Stimulated activated CD8-positive, alpha-beta memory T cell treated with anti-CD3 and anti-CD28 coated beads, Interleukin-4, amount 100 ng/mL, for 4 hours (primary cell): ENCODE measurements at places on chromosomes 4 and X.
A peak's percentile ranks its signal among the peaks of the same experiment; 100 is the strongest.

GRCh38 chr4:177006331-177006730 lies 213.6 kb upstream of the VEGFC start:
- DNase-seq: no peak

DNA sequence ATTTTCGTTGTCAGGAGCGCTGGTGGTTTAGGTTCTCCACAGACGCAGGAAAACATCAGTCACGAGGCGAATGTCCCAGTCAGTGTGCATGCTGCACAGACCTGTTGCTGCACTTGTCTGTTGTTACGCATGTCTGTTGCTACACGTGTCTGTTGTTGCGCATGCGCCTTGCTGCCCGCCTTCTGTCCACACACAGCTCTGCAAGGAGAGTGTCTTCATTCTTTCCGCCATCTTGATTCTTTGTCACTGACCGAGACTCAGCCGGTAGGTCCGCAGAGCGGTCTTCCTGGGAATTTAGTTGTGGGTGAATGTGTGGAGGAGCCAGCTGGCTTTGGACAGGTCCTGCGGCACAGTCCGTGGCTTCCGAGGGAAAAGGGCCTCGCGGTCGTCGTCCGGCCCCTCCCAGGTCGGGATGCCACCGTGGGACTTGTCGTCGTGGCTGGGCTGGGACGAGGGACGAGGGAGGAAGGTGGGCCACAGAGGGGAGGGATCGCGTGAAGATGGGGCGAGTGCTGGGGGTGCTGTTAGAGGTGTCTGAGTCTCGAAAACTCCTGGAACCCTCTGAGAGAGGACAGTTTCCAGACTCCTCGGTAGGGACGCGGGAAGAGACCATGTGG lies at the start of gene PAGE2B:
Gene PAGE2B (plus strand): TSS at position 180 of the 617 bp plus-strand sequence. CDS start 1,012 bp downstream, outside the sequence.
- no peak for DNase-seq

DNA sequence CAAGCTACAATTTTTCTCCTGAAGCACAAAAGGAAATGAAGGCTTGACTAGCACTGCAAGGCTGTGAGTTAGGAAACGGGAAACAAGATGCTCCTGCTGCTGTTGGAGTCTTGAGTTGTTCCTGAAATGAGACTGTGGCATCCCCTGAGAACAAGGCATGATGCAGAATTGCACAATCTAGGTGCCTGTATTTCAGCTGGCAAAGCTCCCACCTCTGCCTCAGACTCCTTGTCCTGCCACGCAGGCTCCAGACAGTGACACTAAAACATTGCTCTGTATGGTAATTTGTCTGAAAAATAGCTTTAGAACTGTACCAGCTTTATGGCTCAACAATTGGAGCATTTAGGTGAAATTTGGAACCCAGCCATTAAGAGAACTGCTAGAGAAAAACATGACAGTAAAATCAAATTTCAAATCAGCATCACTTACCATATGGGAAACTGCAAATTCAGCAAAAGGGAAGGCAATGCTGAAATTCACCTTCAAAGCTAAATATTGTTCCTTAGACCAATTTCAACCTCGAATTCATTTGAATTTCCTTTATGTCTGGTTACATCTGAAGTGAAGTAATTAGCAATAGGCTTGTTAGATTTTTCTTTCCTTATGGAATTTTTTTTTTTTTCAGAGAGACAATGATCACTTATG lies 103.4 kb downstream of the MFAP3L start:
- DNase-seq: no peak

GRCh38 chr4:59537246-59537886 lies 1662.8 kb upstream of the ADGRL3 start:
- no peak for DNase-seq

DNA sequence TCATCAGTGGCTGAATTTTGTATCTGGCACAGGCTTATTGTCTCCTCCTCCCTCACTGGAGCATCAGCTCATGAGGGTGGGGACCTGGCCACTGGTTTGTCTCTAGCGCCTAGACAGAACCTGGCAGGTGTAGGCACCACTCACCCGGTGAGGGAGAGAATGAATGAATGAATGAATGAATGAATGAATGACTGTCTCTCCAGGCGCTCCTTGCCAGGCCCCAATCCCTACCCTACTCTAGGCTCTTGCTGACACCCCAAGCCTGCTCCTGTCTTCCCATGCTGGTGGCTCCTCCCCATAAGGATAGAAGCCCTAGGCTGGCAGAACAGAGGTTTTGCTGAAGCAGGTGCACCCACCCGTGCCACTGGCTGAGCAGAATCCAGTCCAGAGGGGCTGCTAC lies 41.3 kb upstream of the GRPEL1 start:
- DNase-seq: no peak

- DNase-seq: no peak
Observed at GRCh38 chrX:22628275-22628674, 355.6 kb downstream of the CBLL2 start.

GRCh38 chr4:43089730-43090129 lies 197.2 kb downstream of the GRXCR1 start:
- no peak for DNase-seq

DNA sequence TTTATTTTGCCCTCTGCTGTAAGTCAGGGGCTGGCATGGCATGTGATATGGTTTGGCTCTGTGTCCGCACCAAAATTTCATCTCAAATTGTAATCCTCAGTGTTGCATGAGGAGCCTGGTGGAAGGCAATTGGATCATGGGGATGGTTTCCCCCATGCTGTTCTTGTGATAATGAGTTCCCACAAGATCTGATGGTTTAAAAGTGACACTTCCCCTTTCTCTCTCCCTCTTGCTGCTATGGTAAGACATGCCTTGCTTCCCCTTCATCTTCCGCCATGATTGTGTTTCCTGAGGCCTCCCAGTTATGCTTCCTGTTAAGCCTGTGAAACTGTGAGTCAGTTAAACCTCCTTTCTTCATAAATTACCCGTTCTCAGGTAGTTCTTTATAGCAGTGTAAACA lies 72.0 kb upstream of the MSX1 start:
- no peak for DNase-seq

- DNase-seq: no peak
Observed at GRCh38 chr4:99961711-99962110, 11.6 kb upstream of the H2AZ1 start.

DNA sequence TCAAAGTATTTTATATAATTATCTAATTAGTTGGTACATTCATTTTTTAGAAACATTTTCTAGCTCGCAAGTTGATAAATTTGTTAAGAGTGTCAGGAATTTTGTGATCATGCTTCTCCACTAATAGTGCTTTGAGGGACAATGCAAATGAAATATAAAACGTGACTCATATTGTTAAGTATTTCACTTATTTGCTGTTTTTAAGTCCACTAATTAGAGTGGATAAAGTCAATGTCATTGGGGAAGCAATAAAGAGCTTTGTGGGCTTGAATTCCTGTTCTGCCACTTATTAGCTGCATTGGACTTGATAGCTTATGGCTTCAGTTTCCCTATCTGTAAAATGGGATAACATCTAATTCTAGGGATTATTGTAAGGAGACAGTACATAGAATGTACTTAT lies 26.5 kb upstream of the ANAPC4 start:
- DNase-seq: no peak

GRCh38 chr4:8404791-8405515 lies 35.6 kb downstream of the ACOX3 start:
- DNase-seq: no peak

- DNase-seq: no peak
Observed at GRCh38 chrX:9542761-9543111, 77.9 kb downstream of the TBL1X start.

DNA sequence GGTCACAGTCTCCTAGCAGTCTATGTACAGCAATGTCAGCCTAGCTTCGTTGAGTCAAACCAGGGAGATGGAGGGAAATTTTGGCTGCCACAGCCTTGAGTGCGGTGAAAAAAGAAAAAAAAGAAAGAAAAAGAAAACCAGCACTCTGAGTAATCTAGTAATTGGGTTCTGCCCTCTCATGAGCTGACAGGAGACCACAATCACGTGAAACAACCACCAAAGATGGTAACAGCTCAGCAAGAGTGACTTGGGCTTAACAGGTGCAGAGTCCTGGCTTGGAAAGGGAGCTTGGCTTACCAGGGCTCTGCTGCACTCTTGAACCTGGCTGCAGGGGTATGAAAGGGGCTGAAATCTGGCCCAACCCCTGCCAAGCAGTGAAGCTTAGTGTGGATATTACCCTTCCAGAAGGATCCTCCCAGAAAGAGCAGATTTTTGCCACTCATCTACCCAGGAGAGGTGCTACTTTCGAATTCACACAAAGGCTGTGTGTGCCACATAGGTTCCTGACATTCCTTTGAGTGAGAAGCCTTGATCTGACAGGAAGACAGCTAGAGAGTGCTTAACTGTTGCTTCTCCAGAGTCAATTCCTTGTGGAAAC lies 350.3 kb downstream of the PTTG2 start:
- peak; percentile 23 for DNase-seq

DNA sequence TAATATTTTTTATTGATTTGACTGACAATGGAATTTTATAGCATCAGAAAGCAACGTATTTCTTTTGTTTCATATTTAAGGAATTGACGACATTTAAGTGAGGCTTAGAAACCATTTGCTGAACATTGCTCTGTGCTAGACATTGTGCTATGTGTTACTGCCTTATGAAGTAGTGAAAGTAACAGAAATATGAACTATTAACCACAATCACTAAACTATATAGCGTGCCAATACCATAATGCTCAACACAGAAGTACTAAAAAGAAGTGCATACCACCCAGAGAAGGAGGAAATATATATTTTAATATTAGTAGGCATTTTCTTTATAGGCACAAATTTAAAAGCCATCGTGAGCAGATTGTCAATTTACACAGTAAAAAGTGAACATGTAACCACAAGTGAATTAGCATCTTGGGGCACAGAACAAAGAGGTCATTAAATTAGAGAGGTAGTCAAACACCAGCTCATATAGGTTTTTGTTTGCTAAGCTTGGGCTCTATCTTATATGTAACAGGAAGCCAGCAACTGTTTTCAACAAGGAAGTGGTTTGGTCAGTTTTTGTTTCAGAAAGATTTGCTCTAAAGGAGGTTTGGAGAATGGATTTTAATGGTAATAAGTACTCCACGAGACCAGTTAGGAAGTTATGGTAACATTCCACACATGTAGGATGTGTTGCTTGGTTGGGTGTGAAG lies 270.7 kb downstream of the GRXCR1 start:
- DNase-seq: no peak

- DNase-seq: no peak
Observed at GRCh38 chr4:74018771-74019170, 19.7 kb downstream of the CXCL3 start.

- no peak for DNase-seq
Observed at GRCh38 chrX:103529550-103529949, 10.3 kb upstream of the RAB40A start.

GRCh38 chr4:112651641-112652040 lies 14.7 kb downstream of the LARP7 start:
- DNase-seq: no peak

DNA sequence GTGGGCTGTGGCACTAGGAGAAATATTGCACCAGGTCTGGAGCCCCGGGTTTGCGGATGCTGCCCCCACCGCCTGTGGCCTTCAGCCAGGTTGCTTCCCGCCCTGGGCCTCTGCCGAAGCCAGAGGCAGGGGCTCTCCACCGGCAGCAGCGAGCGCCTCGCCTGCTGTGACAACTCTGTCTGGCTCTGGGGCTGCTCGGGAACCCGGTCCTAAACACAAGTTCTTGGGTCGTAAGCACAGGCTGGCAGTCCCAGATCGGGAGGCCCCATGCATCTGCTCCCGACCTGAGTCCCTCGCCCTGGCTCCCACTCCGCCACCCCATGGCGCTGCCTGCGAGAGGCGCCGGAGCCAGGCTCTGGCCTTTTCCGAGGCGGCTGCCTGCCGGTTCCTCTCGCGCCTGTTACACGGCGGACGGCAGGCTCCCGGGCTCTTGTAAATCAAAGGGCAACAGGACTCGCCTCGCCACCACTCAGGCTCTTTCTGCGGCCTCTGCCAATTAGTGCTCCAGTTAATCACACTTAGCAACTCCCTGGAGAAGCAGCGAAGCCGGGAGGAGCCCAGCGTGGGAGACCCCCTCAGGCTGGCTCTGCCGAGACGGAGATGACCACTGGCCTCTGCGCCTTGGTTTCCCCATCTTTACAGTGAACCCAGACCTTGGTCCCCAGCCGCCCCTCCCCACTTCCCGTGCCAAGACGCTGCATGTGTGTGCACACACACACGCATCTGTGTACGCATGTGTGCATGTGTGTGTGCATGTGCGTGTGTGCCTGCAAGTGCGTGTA lies 109.2 kb downstream of the DCTD start:
- DNase-seq: no peak

DNA sequence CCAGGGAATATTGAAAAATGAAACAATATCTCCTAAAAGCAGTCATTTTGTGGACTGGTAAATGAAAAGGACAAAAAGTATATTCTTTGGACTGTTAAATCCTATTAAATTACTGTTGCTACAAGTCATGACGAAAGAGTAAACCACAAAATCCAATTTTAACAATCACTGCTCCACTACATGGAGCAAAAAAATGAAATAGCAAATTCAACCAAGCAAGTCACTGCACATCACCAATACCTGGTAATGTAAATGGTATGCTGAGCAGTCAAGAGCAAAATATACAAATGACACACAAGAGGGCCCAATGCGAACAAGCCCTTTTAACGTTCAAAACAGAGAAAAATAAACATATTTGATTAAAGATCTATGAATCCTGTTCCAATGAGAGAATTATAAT lies 126.2 kb downstream of the KLHL13 start:
- no peak for DNase-seq

GRCh38 chrX:107673933-107674479 lies 45.7 kb downstream of the PRPS1 start:
- peak; percentile 58 for DNase-seq

GRCh38 chr4:531721-532565 lies 32.9 kb downstream of the PIGG start:
- DNase-seq: no peak

DNA sequence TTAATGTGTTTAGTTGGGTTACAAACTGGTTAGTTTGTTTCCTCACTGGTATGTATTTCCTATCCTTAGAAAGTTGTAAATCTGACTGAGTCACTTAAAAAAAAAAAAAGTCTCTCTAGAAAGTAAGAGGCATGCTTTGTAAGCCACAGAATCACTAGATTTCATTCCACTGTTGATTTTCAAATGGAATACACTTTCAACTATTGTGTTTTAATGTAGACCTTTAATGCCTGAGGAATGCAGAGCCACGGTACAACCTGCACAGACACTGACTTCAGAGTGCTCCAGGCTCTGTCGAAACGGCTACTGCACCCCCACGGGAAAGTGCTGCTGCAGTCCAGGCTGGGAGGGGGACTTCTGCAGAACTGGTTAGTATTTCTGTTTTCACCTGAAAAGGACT lies 88.6 kb downstream of the HHIP start:
- DNase-seq: no peak

DNA sequence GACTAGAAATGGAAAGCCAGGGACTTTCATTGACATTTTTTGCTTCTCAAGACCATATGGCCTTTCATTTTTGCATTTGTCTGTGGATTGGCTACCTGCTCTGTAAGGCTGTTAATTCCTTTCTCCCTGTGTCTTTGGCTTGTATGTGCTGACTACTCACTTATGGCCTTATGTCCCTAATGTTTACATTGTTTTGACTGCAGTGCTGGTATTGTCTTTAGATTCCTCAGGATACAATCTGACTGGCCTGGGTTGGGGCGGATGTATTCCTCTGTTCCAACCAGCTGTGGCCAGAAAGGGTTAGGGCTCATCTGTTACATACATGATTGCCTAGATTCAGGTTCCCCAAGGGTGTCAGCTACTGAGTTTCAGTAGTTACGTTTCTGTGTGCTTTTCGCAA lies 108.1 kb downstream of the RAPGEF2 start:
- no peak for DNase-seq
